ENCODE measurements at places on chromosomes 11 and 22.

GRCh38 chr11:62497132-62497801 lies 49.3 kb downstream of the AHNAK start:
- no peak for DNase-seq

DNA sequence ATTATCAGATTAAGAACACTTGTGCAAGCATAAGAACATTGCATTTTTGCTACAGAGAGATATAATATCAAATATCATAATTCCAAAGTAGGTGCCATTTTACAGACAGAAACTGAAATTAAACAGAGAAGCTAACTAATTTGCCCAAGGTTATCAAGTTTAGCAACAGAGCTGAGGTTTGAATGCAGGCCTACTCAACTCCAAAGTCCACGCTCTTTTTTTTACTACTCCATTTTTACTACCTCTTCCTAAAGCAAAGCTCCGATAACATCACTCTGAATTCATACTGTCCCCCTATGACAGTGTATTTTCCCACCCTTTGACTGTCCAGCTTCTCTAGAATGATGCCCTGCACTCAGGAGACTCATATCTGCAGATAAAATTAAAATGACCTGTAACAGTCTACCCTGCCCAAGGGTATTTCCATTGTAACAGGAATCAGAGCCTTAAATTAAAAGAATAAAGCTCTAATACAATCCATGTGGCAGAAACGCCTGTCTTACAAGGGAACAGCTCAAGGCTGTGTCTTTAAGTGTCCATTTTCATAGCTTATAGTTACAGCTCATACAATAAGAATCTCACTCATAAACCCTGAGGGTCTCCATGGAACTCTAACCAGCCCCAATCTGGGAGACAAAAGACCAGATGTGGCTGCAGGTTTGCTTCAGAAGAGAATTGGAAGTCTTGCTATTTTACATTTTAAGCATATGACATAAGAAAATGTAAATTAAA lies 36.8 kb downstream of the ALG9 start:
- no peak for DNase-seq

DNA sequence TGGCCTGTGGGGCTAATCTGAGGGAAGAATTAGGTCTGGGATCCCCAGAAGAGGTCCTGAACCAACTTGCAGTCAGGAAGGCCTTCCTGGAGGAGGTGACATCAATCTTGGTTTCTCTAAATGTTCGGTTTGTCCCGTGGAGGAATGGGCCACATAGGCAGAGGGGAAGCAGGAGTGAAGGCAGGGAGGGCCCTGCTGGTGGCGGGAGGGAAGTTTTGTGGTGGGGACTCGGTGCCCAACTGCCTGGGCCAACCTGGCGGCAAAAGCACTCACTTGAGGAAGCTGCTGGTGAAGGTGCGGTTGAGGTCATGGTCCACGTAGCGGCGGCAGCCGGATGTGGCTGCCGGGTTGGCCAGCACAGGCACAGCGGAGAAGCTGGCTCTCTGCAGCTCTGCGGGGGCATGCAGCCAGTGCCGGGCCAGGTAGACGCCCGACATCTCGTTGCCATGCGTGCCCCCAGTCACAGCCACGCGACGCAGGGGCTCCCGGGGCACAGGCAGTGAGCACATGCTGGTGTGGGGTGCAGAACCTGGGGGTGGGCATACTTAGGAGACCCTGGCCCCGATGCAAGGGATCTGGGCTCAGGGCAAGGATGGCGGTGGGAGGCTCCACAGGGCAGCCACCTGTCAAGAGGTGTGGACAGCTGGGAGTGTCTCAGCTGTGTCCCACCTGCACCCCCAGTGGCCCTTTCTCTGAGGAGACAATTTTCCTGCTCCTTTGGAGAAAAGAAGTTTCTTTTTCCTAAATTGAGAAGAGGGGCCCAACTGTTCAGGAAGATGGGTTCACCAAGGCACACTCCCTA lies 3.8 kb downstream of the ACY3 start:
- DNase-seq = no peak

GRCh38 chr11:73149105-73149504 lies 7.0 kb upstream of the FCHSD2 start:
- DNase-seq = no peak

GRCh38 chr11:34331736-34332135 lies 26.1 kb downstream of the ABTB2 start:
- DNase-seq = no peak

GRCh38 chr22:17493419-17493981 lies 69.8 kb upstream of the SLC25A18 start:
- no peak for DNase-seq

- peak; percentile 47 for DNase-seq
Observed at GRCh38 chr22:32720924-32721323, 80.6 kb upstream of the TIMP3 start.

DNA sequence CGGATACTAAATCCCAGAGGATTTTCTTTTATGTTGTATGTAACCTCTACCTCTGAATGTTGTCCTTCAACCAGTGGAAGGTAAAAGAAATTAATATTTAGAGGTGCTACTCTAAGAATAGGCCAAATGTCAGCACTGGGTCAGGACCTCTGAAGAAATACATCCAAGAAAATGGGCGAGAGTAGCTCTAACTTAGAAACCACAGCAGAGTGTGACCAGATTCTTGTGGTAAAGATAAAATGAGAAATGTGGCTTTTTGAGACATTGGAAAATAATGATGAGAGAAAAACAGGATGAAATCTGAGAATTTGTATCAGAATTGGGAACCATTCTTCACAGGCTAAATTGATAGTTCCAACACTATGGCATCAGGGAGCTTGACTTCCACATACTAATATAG lies 63.5 kb downstream of the CSTPP1 start:
- no peak for DNase-seq

DNA sequence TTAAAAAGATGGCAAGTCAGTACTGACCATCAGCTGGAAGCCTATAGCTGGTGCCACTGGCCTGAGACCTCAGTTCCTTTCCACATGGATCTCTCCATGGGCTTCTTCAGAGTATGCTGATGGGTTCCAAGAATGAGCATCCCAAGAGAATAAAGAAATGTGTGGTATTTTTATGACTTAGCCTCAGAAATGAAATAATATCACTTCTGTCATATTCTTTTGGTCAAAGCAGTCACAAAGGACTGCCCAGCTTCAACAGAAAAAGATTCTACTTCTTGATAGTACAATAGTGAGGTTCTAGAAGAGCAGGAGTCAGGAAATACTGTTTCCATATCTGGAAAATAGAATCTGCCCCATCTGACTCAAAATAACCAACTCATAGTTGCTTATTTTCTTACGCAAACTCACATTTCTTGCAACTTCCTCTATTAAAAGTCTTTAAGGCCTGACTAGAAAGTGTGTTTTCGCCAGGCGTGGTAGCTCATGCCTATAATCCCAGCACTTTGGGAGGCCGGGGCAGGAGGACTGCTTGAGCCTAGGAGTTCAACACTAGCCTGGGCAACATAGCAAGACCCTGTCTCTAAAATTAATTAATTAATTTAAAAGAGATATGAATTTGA lies 116.9 kb downstream of the SIK3 start:
- DNase-seq = no peak

GRCh38 chr22:47601666-47602065 lies 839.2 kb downstream of the TBC1D22A start:
- DNase-seq = no peak

- DNase-seq = no peak
Observed at GRCh38 chr22:38963872-38964271, 6.5 kb downstream of the APOBEC3A start.

GRCh38 chr11:57778318-57779037 lies 16.9 kb downstream of the CTNND1 start:
- no peak for DNase-seq

DNA sequence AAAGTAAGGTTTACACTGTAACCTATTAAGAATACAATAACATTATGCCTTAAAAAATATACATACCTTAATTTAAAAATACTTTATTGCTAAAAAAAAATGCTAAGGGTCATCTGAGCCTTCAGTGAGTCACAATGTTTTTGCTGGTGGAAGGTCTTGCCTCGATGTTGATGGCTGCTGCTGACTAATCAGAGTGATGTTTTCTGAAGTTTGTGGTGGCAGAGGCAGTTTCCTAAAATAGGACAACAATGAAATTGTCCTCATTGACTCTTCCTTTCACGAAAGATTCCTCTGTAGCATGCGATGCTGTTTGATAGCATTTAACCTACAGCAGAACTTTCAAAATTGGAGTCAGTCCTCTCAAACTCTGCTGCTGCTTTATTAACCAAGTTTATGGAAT lies 97.6 kb downstream of the FAT3 start:
- no peak for DNase-seq

DNA sequence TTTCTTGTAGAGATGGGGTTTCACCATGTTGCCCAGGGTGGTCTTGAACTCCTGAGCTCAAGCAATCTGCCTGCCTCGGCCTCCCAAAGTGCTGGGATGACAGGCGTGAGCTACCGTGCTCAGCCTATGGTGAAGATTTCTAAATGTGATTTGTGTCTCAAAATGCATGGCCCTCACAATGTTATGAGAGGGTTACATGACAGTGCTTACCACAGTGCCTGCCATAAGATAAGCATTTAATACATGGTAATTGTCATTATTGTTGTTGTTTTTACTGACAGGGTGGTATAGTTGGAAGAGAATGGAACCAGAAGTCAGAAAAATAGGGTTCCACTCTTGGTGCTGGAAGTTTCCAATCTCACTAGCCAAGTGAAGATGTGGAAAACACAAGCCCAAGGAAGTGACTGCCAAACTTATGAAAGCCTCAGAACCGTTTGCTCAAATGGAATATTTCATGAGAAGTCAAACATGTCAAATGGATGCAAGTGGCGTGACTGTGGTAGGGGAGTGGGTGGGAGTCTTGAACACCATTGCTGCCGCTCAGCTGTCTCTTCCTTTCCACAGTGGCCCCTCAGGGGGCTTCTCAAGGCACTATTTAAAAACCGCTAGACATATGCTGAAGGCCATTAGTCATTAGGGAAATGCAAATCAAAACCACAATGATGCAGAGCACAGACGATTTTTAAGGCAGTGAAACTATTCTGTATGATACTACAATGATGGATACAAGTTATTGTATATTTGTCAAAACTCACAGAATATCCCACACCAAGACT lies 29.1 kb upstream of the LMO2 start:
- DNase-seq = no peak

GRCh38 chr11:69912161-69912910 lies 93.1 kb upstream of the FGF3 start:
- DNase-seq = no peak

DNA sequence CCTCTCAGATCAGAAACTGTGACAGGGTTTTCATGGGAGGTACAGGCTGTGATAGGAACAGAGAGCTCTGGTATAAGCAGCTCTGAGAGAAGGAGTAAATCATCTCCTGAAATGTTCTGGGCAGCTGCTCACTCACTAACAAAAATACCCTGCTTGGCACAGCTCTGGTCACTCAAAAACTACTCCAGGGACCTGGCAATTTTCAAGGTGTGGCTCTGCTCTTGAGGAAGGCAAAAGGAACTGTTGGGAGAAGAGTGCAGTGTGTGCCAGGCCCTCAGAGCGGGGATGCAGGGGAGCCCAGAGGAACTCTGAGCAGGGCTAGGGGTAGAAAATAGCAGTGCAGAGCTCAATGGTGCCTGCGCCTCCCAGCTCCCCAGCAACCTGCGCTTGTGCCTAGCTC lies 180.5 kb upstream of the ZBED5 start:
- no peak for DNase-seq

- DNase-seq = no peak
Observed at GRCh38 chr22:23250785-23251363, 70.6 kb downstream of the BCR start.

- DNase-seq = no peak
Observed at GRCh38 chr11:134740590-134741261, 328.7 kb upstream of the B3GAT1 start.

DNA sequence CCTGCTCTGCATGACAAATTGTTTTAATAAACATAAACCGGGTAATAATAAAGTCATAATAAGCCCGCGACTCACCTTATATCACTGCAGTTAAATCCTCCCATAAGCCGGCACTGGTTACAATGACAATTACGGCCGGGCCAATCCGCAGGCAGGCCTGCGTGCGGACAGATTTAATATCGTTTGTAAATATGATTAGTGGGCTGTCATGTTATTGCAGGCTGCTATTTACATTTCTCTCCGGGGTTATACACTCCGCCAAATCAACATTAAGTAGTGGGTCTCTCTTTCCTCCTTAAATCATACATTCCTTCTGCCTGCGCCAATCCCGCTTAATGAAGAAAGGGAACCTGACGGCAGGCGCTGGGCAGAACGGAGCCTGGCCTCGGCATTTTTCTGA lies 51.8 kb upstream of the LMO1 start:
- DNase-seq = no peak

GRCh38 chr22:45997777-45998637 lies 21.0 kb upstream of the WNT7B start:
- no peak for DNase-seq

DNA sequence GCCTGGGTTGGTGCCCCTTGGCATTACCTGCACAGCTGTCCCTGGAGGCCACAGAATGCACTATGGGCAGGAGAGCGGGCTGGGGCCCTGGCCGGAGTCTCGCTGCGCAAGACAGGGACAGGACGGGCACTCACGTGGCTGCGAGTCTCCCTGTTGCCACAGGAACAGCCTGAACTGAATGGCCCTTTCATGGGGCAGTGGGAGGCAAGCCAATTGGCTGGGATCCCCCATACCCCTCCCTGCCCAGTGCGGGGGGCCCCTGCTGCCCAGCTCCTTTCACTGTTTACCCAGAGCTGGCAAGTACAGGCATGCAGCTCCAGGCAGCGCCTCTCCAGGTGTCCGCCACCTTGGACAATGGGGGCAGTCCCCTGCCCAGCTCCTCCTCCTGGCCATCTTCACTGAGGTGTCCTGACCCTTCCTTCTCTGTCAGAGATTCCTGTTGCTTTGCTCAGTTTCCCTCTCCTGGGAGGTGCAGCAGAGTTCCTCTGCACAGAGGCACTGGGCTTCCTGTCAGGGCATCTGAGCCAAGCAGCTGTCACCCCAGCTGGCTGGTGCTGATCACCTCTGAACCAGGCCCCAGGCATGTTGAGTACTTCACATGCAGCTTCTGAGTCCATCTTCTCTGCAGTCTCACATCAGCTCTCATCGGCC lies 5.2 kb downstream of the USP2 start:
- no peak for DNase-seq

- DNase-seq = no peak
Observed at GRCh38 chr22:40240686-40241085, 63.0 kb downstream of the TNRC6B start.

- no peak for DNase-seq
Observed at GRCh38 chr11:31959716-31960115, 131.2 kb upstream of the RCN1 start.

DNA sequence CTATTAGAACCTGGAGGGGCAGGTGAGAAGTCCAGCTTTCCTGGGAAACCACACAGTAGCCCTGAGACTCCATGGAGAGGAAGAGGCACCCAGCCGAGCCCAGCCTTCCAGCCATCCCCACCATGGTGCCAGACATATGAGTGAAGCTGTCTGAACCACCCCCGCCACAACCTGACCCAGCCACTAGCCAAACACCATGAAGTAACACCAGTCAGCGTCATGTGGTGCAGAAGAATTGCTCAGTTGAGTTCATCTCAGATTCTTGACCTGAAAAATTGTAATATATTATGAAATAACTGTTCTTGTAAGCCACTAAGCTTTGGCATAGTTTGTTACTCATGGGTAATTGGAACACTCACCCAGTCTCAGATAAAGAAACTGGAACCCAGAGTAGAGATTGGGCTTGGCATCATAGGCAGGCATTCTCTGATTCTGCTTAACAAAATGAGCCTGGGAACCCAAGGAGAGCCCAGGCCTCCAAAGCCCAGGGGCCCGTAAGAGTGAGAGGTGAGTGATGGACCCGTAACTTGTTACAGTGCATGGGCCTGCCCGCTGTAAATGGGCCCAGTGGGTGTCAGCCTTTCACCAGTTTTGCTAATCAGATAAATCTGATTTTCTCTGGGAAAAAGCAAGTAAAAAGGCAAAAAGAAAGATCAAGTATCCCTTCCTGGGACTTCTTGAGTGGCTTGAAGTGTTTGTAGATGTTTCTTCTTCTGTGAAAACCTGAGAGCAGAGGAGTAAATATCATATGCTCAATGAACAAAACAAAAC lies 305.5 kb downstream of the DDX10 start:
- no peak for DNase-seq
